ENCODE measurements at places on chromosomes 4 and X.
A peak's percentile ranks its signal among the peaks of the same experiment; 100 is the strongest.

DNA sequence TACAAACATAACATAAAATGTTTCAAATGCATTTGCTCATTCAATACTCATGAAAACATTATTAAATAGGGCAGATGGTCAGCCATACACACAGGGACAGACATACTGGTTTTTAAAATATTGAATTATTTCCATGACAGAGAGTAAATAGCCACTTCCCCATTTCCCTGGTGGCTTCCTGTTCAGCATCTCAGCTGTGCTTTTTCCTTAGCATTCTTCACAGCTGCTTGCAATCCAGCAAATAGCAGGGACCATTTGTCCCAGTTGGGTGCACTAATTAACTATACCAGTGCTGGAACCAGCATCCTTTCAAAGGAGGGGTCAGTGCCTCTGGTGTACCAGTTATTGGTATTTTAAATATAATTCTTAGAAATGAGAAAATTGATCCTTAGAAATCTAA is 964.7 kb downstream of the RAB28 start:
- no peak for DNase-seq

- DNase-seq: no peak
These were observed 84.0 kb upstream of the JADE1 start for GRCh38 chr4:128725405-128726055.

- DNase-seq: peak; percentile 17
These were observed 443.3 kb downstream of the GBA3 start for GRCh38 chr4:23135792-23136645.

- peak; percentile 4 for DNase-seq
These were observed 237.9 kb downstream of the KCTD8 start for GRCh38 chr4:44210750-44211149.

DNA sequence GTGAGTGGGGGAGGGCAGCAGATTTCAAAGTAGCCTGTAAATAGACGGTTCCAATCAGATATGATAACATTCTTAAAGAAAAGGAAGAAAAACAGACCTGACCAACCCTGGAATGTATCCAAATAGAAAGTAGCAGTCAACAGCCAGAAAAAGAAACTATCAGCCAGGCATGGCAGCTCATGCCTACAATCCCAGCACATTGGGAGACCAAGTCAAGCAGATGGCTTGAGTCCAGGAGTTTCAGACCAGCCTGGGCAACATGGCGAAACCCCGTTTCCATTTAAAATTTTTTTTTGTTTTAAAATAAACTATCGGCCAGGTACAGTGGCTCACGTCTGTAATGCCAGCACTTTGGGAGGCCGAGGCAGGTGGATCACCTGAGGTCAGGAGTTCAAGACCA is 125.0 kb downstream of the THOC2 start:
- no peak for DNase-seq

- no peak for DNase-seq
These were observed 112.5 kb upstream of the MAP9 start for GRCh38 chr4:155489271-155489670.

Data from RWPE1 (cell line).